Activated CD4-positive, alpha-beta T cell treated with anti-CD3 and anti-CD28 coated beads, Interleukin-2, amount 10 ng/mL, durations not matched to agents 7 days and 5 days (primary cell): ENCODE measurements at places on chromosomes 12 and 14. TPM values are rescaled to one million over a fixed set of nuclear protein-coding genes. Genes with fewer than 3 reads are reported as not detected.
A peak's percentile ranks its signal among the peaks of the same experiment; 100 is the strongest.

The NRXN3 gene
- not detected for total RNA-seq

The PCED1B gene
- total RNA-seq: 59.7 TPM

The PLEKHG7 gene
- total RNA-seq: not detected

The TPI1 gene
- total RNA-seq: 918 TPM

GRCh38 chr12:29414368-29414767 lies 33.4 kb upstream of the ERGIC2 start:
- DNase-seq: no peak

- DNase-seq: no peak
These were observed 234.3 kb upstream of the NOS1 start for GRCh38 chr12:117595751-117596150.

- no peak for DNase-seq
These were observed 141.2 kb upstream of the C14orf180 start for GRCh38 chr14:104438166-104438887.

GRCh38 chr14:100648474-100649172 lies 61.4 kb upstream of the BEGAIN start:
- no peak for DNase-seq

DNA sequence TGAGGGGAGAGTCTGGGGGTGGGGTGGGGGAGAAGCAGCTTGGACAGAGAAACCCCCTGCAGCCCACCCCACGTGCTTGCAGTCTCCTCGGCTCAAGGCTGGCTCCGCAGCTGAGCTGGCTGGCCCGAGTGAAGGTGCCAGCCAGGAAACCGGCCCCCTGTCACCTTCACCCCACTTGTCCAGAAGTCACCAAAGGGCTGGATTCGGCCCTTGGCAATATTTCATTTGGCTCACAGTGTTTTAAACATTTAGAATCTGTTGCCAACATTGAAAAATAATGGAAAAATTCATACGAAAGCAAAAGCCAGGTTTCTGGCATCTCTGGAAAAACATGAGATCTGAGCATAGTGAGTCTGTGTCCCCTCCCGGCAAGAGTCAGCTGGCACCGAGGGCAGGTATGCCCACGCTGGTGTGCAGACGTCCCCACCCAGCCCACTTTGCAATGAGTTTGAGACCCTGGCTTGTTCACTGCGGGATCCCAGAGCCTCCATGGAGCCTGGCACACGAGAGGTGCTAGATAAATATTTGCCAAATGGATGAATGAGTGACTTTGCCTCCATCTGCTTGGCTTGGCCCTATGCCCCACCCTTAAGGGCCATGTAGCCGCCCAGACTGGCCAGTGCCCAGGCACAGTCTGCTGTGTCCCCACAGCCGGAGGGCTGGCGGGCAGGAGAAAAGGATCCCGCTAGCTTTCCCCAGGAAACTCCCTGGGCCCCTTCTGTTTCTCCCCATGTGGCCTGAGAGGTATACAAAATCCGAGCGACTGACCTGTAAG lies 18.2 kb downstream of the MSI1 start:
- DNase-seq: no peak

DNA sequence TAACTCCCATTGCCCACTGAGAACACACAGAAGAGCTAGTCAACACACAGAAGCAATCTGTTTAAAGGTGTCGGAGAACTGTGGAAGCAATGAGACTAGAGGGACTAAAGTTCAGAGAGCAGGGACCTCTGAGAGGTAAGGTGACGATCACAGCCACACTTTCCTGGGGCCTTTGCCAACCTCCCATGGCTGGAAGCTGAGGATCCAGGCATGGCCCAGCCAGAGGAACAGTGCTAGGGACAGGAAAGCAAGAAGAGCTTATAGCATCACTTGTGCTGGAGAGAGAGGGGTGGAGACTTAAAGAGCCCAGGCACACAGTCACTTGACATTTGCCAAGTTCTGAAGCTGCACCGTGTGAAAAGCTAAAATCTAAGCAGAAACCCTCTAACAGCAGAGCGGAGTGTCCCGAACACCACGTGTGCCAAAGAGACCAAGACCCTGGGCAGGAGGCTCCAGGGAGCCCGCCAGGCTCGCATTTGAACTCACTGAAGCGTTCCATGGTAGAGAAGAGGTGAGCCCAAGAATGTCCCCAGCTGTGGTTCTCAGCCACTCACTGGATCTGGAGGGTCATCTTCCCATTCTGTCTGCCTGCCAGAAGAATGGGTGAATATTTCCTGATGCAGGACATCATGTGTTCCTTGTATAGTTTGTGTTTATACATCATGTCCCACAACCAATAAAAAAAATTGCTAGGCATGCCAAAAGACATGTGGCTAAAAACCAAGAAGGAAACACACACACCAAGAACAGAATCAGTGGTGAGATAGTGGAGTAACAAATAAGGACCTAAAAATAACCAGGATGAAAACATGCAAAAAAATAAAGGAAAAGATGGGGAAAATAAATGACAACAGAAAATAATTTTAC lies 174.0 kb upstream of the C14orf180 start:
- DNase-seq: no peak

DNA sequence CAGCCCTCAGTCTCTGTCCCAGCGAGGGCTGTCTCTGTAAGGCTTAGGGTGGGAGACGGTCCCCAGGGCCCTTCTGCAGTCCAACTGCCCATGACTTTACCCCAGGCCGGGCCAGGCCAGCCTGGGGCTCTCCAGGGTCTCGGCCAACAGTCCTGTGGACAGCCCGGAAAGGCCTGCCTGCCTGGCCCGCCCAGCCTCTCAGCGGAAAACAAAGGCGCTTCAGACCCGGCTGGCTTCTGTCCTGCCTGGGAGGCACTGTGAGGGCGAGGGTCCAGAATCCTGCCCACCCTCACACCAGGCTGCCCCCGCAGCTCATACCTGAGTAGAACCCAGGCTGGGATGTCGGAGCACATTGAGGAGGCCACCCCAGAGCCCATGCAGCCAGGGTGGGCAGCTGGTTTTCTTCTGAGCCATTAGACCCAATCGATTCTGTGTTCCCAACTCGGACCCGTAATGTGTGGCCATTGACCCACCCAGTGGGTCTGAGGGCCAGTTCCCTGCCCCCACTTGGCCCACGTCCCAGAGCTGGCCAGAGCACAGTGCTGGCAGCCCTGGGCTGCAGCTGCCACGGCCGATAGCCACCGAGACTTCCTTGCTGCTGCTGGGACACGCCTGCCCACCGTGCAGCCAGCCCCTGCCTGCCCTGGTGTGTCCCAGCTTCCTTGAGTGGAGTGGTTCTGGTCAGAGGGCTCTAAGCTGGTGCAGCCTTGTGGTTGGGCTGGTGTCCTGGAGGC lies 1.6 kb downstream of the CRIP2 start:
- DNase-seq: no peak

DNA sequence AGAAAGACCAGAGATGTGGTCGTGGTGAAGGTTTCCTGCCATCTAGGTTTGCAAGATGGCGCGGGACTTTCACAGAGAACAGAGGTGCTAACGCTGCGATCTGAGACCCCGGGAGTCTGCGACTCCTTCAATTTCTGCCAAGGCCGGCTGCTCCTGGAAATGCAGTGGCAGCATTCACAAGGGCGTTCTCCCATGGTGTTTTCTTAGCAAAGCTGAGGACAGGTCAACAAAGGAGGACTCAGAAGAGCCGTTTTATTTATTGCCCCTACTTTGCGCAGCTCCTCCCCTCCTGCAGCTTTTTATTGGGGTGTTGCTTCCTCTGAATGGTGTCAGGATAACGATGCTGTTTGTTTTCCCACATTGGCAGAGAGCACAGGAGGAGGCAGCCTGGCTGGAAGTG lies 86.3 kb downstream of the TMEM132C start:
- no peak for DNase-seq

GRCh38 chr14:21874946-21875345 lies 201.3 kb upstream of the OR4E1 start:
- no peak for DNase-seq

- DNase-seq: peak; percentile 59
These were observed 525.2 kb upstream of the CCDC196 start for GRCh38 chr14:65961004-65961403.

DNA sequence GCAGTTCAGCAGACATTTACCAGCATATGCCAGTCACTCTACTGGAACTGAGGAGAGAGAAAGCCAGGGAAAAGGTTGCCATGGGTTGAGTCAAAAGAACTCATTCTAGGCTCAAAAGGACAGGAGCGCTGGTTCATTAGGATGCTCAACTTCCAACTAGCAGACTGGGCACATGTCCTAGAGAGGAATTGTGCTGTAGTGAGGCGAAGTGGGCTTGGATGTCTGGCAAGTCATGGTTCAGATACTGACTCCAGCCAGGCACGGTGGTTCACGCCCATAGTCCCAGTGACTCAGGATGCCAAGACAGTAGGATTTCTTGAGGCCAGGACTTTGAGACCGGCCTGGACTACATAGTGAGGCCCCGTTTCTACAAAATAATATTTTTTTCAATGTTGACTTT lies 281.5 kb downstream of the CACNA1C start:
- DNase-seq: no peak

DNA sequence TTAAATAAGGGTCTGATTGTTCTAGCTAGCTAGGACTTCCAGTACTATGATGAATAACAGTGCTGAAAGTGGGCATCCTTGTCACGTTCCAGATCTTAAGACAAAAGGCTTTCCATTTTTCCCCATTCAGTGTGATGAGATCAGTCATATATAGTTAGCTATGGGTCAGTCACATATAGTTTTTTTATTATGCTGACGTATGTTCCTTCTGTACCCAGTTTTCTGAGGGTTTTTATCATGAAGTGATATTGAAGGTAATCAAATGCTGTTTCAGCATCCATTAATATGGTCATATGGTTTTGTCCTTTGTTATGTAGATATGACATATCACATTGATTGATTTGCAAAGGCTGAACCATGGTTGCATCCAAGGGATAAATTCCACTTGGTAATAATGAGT lies 800.1 kb upstream of the FBXO33 start:
- no peak for DNase-seq

- DNase-seq: no peak
These were observed 95.9 kb downstream of the WNK1 start for GRCh38 chr12:848173-848865.

DNA sequence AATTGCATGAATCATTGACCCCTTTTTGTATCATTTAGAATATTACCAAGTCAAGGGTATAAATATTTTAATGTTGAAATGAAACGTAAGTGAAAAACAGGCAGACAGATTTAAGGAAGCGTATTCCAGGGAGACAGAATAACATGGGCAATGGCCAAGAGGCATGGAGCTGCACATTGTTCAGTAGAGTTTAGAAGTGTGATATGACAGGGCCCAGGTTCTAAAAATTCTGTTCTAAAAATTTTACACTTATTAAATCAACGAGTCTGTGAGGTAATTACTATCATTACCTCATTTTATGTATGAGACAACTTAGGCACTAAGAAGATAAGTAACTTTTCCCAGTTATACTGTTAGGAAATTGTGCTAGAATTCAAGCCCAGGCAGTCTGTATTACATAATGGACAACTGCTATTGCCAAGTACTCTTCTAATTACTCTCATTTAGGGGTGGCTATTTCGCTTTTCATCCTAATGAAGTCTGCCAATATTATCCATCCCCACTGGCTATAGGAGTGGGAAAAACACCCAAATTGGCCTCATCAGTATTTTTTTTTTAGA lies 103.2 kb upstream of the NAV3 start:
- DNase-seq: no peak

- no peak for DNase-seq
These were observed 1.9 kb downstream of the TEAD4 start for GRCh38 chr12:2960996-2961616.

DNA sequence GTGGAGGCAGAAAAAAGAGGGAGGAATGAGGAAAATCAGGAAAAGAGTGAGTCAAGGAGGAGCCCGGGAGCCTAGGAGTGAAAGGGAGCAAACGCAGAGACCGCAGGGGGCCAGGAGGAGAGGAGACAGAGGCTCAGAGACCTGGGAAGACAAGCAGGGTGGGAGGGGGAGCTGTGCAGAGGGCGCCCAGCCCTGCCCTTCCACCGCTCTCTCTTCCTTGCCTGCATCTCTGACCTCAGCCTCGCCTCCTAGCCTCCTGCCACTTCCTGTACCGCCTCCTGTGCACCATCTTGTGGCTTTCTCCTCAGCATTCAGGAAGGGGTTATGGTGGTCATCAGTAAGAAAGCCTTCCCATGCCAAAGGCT lies 1.3 kb downstream of the CLSTN3 start:
- DNase-seq: peak; percentile 64

GRCh38 chr12:47123730-47124129 lies 44.0 kb upstream of the AMIGO2 start:
- no peak for DNase-seq

GRCh38 chr14:87691042-87691881 lies 301.7 kb downstream of the GALC start:
- DNase-seq: no peak

GRCh38 chr12:52900166-52900895 lies 4.5 kb downstream of the KRT8 start:
- no peak for DNase-seq

- DNase-seq: peak; percentile 9
These were observed 193.5 kb upstream of the CNOT2 start for GRCh38 chr12:70049596-70050360.

GRCh38 chr12:46783871-46784270 lies 41.9 kb downstream of the SLC38A4 start:
- no peak for DNase-seq

DNA sequence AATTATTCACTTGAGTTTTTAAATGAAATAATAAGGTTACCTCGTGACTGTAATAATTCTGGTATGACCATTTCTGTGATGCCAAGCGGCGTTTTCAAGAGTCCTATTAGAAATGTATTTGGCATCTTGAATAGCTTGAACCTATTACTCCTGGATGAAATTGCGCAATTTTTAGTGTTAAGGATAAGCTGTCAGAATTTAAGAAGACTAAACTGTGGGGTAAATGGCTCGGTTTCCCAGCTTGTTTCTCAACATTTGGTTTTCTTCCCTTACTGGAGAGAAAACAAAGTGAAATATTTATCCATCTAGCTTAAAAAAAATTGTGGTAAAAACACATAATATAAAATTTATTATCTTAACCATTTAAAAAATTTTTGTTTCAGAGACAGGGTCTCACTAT lies 26.8 kb downstream of the PCNX1 start:
- no peak for DNase-seq

DNA sequence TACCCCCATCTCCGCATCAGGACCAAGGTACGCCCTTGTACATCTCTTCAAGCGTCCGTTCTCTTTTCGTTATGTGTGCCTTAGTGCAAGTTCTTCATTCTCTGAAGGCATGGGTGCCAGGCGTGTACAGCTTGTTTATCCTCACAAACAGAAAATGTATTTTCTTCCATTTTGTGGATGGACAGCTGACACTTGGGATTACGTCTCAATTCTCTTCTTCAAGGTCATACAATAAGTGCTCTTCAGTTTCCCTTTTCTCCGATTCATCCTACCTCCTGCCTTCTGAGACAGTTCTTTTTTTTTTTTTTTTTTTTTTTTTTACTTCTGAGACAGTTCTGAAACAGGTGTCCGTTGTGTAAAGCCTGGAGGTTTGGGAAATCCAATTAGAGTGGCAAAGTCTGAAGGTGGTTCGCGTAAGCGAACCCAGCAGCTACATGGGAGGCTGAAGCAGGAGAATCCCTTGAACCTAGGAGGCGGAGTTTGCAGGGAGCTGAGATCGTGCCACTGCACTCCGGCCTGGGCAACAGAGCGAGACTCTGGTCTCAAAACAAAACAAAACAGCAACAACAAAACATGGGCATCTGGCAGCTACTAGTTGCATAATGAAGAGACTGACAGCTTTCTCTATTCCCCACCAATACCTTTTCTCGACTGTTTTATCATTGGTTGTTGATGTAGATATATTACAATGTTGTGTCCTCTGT lies 734 bp downstream of the COX6A1 start:
- no peak for DNase-seq
